ENCODE measurements at places on chromosomes 12 and 14.

DNA sequence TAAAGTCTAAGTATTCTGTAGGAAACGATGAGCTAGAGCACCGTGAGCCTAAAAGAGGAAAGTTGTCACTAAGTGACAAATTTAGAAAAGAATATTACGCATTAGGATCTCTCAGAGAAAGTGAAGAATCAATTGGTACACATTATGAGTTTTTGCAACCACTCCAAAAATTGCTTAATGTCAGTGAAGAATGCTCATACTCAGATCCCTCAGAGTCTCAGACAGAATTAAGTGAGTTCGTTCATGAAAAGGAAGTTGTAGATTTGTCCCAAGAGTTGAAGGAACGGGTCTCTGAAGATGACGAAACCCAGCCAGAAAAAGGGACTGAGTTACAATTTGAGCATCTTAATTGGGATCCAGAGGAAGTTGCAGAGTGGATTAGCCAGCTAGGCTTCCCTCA, 1.5 kb downstream of the SAMD15 start:
- no peak for DNase-seq

- DNase-seq = no peak
Observed at GRCh38 chr14:89870316-89870715, 84.2 kb downstream of the EFCAB11 start.

DNA sequence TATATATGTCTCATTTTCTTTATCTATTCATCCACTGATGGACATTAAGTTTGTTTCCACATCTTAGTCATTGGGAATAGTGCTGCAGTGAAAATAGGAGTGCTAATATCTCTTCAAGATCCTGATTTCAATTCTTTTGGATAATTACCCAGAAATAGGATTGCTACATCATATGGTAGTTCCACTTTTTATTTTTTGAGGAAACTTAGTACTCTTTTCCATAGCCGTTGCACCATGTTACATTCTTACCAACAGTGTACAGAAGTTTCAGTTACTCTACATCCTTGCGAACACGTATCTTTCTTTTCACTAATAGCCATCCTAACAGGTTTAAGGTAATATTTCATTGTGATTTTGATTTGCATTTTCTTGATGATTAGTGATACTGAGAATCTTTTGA, 29.8 kb downstream of the TESPA1 start:
- DNase-seq = no peak

GRCh38 chr12:70722584-70723343, 85.5 kb upstream of the PTPRB start:
- peak; percentile 27 for DNase-seq

DNA sequence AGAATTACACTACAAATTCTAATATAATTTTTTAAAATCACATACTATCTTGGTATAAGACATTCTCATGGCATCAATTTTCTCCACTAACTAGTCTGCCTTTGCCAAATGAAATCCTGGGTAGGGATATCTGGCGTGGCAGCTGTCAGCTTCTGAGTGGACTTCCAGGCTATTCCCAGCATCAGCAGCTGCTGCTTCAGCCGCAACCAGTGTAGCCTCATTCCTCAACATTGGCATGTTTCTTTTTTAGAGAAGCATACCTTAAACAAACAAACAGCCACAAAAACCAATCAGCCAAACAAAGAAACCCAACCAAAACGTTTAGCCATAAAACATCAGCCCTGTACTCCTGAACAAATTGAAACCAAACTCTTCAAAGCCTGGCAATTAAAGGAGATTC, 235.8 kb downstream of the SSPN start:
- DNase-seq = no peak

GRCh38 chr14:93005838-93006237, 82.9 kb downstream of the CHGA start:
- no peak for DNase-seq

DNA sequence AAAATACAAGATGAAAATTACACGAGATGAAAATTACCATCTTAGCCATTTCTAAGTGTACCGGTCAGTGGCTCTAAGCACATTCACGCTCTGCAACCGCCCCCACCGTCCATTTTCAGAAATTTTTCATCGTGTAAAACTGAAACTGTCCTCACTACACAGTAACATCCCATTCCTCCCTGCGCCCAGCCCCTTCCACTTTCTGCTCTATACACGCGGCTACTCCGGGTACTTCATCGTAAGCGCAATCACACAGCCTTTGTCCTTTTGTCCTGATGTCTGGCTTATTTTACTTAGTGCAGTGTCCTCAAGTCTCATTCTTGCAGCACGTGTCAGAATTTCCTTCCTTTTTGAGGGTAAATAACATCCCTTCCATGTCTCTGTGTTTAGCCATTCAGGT, 3.6 kb upstream of the GPR132 start:
- no peak for DNase-seq

DNA sequence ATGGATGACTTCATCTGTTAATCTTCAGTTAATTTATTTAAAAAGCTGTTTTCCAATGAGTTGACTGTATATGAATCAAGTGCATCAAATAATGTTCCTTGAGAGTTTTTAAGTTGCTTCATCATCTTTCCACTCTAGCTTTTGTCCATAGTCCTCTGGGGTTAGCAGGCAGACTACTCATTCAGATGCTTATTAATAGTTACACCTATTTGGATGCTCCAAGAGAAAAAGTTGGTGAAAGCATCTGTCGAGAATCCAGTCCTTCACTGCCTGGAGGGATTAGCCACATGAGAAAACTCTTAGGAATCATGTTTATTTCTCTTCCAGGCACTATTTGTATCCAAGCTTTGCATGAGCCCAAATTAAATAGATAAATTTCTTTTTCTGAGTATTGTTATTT, 70.2 kb downstream of the DACT1 start:
- DNase-seq = peak; percentile 6

DNA sequence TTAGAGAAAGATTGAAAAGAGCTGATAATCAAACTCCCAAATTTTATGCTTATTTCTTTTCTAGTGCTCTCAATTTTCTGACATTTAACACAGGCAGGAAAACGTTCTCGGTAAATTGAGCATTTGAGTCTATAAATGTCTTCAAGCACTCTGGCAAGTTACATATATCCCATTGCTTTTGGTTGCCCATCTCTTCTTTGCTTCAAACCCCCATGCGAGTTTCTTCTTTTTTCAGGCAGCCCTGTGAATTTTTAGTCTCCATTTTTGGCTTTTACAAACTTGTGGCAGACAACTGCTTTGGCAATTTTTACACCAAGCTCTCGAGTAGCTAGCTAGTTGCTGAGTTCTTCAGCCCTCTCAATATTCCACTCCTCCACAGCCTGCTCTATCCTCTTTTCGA, 8.7 kb upstream of the TMEM63C start:
- no peak for DNase-seq

All from mesenchymal stem cell (in vitro differentiated cells and primary cell).